Stimulated activated CD4-positive, alpha-beta T cell treated with anti-CD3 and anti-CD28 coated beads, Interleukin-1b, Interleukin-23, amount 100 ng/mL, for 1 hour (primary cell): ENCODE measurements at places on chromosomes 3 and 15.

DNA sequence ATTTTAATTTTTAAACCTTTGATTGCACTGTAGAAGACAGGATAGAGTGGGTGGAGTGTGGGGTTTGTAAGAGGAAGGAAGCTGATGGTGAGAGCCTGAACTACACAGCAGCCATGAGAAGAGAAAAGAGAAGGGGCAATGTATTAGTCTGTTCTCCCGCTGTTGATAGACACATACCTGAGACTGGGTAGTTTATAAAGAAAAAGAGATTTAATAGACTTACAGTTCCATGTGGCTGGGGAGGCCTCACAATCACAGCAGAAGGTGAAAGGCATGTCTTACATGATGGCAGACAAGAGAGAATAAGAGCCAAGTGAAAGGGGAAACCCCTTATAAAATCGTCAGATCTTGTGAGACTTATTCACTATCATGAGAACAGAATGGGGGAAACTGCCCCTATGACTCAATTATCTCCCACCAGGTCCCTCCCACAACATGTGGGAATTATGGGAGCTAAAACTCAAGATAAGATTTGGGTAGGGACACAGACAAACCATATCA lies 37.3 kb downstream of the STARD5 start:
- DNase-seq, result no peak

DNA sequence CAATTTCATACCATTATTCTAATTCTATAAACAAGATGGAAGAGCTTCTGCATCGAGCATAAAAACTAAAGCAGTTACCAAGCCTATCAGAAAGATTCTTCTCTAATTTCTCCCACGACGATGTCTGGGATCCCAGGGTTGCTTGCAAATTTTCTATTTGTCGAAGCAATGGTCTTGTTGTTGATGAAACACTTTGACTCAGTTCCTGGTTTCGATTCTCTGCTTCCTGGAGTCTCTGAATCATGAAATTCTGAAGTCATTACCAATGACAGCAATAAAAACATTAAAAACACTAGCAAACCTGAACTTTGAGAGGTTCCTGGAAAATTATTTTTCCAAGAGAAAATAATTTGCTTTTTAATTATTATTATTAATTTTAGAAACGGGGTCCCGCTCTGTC lies 18.7 kb downstream of the TMF1 start:
- no peak for DNase-seq

DNA sequence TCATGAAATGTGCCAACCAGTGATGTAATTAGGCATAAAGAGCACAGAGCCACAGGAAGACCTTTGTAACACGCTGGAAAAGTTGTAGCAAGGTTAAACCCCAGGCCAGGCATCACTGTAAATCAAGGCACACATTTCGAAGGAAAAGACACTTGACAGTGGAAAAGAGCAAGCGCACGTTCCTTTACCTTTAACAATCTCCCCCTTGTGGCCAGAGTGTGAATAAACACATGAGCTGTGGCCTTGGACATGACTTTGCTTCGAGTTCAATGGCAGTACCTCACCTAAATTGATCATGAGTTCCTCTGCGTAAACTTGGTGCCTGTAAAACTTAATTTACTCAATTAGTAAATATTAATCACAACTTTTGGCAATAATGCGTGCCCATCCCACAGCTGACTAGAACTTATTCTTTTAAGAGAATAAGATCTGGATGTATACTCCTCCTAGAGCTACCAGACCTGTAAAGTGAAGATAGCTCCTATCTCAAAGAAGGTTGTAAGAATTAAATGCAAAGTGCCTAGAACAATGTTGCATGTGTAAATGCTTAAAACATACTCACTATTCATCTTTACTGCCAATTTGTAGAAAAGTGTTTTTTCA lies 757.0 kb upstream of the NECTIN3 start:
- DNase-seq, result peak; percentile 24

- DNase-seq, result no peak
Measured at GRCh38 chr3:4495294-4496086, 2.3 kb downstream of the ITPR1 start.

- DNase-seq, result no peak
Measured at GRCh38 chr15:25742776-25743547, 120.2 kb downstream of the ATP10A start.

GRCh38 chr3:42519568-42519962 lies 17.1 kb downstream of the VIPR1 start:
- no peak for DNase-seq

- DNase-seq, result no peak
Measured at GRCh38 chr15:66673410-66674322, 28.4 kb upstream of the SMAD6 start.

DNA sequence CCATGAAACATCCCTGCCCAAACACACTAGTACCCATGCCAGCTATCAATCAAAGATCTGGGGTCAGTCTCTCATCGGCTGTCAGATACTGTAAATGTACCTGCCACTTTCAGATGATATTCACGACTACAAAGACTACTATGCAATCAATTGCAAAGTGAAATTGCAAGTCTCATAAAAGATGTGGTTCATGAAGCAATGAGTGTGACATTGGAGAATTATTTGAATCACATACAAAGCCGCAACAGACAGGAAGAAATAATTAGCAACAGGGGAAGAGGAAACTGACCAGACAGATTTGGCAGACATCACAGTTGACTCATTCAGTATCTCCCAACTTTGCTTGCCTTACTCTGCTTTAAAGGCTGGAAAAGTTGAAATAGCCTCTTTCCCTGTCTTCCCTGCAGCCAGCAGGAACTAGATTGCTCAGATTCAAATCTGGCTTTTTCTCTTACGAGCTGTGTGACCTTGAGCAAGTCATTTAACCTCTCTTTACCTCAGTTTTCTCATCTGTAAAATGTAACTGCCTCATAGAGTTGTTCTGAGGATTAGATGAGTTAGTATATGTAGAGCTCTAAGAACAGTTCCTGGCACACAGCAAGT lies 95.7 kb upstream of the C3orf80 start:
- DNase-seq, result no peak

DNA sequence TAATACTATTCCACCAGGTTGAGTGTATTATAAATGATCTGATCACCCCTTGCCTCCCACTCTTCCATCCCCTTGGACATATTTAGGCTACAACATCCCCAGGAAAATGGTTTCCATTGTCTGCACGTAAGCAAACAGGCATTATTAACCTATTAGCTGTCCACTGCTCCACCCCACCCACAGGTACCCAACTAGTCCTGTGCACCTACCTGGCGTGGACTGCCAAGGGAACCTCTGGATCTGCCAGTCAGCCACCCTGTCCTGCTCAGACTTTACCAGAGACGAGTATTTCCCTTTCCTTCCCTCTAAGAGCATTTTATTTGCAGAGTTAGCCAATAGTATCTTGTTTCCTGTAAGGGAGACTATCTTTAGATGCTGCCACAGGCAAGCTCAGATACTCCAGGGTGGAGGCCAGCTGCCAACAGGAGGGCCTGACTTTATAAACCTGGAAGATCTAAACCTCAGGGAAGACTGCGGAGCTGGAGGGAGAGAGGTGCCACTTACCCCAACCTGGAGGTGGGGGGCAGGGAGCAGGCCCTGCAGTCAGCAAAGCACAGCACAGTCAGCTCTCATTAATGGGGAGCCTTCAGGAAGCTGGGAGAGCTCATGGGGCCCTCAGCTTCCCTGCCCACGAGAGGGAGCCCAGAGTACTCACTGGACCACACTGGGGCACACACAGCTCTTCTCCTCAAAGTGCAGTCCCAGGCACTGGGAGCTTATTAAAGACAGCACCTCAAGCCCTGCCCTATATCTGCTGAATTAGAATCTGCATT lies at the start of gene CX3CR1:
TSS of gene CX3CR1 (minus strand) at position 292 of the 773 bp plus-strand sequence. CDS start 13,527 bp downstream, outside the sequence.
- no peak for DNase-seq

DNA sequence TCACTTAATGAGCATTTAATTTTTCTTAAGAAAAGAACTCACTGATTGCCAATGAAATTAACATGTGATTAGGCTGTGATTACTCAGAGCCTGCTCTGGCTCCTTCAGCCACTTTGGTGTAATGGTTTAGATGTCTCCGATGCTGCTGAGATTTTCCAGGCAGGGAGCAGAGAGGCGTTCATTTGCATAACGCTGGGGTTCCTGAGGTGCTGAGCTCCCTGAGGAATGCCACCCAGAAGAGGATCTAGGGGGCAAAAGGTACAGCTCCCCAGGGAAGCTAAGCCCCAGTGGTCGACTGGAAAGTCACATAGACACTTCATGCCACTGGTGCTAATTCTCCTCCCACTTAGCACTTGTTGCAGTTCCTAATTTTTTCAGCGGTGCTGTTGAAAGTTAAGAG lies 119.5 kb downstream of the USP13 start:
- DNase-seq, result no peak

DNA sequence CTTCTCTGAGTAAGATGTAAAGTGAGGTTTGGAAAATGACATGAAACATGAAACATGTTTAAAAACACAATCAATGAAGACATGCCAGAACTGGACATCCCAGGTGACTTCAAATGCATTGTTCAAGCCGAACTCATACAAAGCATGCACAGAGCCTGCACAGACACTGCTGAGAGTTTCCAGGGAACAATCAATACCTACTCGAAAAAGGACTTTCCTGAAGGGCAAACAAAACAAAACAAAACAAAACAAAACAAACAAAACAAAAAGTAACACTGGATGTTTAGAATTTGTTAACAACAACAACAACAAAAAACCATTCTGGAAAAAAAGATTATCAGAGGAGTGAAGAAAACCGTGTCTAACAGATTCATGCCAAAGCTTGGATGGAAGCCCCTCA lies 10.5 kb upstream of the TM4SF19 start:
- no peak for DNase-seq

- no peak for DNase-seq
Measured at GRCh38 chr3:149247929-149248691, 26.5 kb upstream of the CP start.

- DNase-seq, result no peak
Measured at GRCh38 chr3:180516368-180516767, 85.6 kb upstream of the TTC14 start.

DNA sequence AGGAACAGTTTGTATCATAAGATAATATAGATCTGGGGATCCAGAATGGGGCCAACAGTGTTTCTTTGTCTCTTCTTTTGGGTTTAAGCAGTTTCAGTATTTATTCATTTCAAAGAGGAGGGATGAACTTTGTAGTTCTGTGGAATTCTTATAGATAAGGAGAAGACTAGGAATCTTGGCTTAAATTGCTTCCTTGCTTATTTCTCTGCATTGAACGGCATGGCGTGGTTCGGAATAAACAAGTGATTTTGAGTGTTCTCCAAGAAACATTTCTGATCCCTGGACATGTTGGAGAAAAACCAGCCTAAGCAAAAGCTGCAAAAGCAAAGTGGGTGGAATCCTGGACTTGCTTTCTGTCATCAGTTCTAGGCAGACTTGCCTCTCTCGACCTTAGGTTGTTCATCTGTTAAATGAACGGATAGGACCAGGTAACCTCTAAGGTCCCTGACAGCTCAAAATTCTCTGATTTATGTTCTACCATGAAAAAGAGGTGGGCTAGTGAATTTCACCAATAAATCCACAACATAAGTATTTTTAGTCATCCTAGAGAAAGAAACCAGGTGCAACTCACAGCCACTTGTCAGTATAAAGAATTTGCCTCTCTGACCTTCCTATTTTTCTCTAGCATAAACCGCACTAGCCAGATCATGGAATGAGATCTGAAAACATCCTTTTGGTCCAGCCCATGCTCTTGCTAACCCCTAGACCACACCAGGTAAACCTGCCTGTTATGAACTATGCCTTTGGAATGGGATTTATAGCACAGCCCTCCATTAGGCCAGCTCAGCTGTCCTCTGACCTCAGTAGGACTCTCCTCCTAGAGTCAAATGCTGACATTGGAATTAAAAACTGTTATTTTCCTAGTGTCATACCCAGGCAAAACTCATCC lies 78.8 kb downstream of the CLDN11 start:
- no peak for DNase-seq

- DNase-seq, result no peak
Measured at GRCh38 chr3:182364723-182365650, 428.3 kb upstream of the ATP11B start.
